ENCODE measurements at places on chromosomes 5 and 9.

DNA sequence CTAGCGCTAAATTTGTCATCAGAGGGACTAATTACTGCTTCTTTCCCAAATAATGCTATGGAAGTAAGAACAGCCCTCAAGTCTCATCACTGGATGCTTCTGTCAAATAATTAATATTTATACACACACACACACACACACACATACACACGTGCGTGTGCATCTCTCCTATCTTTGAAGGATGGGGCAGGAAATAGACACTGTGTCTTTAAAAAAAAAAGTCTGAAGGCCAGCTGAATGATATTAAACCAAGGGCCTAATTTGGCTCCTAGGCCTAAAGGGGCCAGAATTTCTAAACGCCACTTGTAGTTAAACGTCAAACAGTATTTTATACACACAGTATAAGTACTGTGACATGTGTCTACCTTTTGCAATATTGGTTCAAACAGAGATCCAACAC, 3.3 kb downstream of the SLF1 start:
- no peak for DNase-seq

DNA sequence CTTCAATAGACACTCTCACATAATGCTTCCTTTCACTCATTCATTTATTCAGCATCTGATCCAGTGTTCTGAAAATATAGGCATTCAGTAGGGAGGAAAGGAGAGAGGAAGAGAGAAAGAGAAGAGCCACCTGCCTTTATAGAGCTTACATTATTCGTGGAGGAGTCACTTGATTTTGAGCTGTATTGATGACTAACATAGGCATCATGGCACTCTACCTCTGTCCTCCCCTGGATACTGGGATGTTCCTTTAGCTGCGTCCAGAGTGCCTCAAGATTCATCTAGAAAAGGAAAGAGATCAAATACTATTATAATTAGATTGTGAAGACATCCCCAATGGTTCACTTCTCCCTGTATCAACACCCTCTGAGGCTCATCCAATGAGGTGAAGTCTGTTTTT, 345.1 kb downstream of the SPATA31D1 start:
- DNase-seq: no peak

- DNase-seq: no peak
Measured at GRCh38 chr5:133359861-133360260, 252.5 kb downstream of the FSTL4 start.

- DNase-seq: no peak
Measured at GRCh38 chr5:120624021-120624563, 160.0 kb downstream of the PRR16 start.

DNA sequence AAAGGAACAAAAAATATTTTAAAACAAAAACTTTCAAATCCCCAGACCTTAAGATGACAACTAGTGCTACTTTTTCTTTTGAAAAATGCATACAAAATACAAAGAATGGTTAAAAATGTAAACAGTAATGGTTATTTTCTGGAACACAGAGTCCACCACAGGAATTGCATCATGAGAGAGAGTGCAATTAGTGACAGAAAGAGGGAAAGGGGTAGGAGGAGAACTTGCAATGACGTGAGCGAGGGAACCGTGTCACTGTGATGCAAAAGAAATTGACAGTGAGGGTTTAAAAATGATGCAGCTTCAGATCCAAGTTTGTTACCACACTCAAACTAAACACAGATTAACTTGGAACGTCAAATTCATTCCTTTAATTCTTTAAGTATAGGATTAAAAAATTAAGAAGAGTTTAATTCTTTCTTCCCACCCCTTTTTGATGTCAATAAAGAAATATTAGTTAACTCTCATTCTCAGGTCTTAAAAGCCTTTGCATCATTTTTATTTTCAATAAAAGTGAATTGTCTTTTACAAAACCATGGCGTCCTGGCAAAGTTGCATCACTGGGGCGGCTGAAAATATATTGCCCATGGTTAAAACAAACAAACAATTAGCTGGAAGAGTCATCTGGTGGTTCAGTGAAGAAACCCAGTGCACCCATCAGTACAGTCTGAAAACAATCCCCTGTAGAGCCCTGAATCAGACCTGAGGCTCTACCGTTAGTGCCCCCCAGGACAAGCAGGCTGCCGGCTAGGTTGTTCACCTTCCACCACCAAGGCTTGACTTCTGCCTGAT, 39.5 kb downstream of the MACROH2A1 start:
- DNase-seq: no peak

GRCh38 chr5:91642581-91642980, 259.5 kb upstream of the ARRDC3 start:
- no peak for DNase-seq

Measured in NCI-H187 (cell line).